ENCODE measurements at places on chromosomes 5 and 9.

DNA sequence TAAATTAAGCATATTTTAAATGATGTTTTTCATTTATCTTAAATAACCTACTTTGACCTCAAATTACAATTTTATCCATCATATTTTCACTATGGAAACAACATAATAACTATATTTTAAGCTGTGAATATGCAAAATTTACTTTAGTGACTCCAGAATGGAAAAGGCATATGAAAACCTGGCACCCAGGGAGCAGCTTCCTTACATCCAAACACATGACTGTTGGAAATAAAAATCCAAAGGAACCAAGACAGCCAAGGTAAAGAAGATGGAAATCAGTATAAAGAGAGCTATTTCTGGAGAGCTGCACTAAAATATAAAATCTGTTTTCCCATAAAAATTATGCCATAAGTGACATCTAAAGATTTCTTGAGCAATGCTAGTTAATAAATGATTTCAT is 140.3 kb upstream of the FTMT start:
- DNase-seq: no peak

DNA sequence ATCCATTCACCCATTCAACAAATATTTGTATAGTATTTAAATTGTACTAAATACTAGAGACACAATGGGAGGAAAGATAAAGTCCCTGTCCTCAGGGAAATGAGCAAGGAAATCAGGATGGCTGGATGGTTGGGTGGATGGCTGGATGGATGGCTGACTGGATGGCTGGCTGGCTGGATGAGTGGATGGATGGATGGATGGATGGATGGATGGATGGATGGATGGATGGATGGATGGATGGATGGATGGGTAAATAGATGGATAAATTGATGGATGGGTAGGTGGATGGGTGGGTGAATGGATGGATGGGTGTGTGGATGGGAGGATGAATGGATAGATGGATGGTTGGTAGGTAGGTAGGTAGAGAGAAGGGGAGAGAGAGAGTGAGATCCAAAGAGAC is 41.5 kb upstream of the WWC1 start:
- no peak for DNase-seq

GRCh38 chr9:118273048-118273447 is 568.8 kb downstream of the TLR4 start:
- DNase-seq: no peak

DNA sequence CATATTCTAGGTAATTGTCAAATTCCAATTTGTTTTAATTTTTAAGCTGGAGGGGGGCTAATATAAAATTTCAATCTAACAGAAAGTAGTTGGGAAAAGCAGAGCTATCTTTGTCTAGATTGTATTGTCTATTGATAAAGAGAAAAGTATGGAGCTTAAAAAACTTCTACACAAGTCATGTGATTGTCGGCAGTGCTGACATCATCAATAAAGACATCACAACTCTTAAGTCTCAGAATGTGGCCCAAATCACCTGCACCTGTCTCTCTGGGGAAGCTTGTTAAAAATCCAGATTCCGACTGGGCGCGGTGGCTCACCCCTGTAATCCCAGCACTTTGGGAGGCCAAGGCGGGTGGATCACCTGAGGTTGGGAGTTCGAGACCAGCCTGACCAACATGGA is 333.8 kb downstream of the RASEF start:
- no peak for DNase-seq

GRCh38 chr5:140339636-140340035 is 6.8 kb downstream of the HBEGF start:
- DNase-seq: no peak

DNA sequence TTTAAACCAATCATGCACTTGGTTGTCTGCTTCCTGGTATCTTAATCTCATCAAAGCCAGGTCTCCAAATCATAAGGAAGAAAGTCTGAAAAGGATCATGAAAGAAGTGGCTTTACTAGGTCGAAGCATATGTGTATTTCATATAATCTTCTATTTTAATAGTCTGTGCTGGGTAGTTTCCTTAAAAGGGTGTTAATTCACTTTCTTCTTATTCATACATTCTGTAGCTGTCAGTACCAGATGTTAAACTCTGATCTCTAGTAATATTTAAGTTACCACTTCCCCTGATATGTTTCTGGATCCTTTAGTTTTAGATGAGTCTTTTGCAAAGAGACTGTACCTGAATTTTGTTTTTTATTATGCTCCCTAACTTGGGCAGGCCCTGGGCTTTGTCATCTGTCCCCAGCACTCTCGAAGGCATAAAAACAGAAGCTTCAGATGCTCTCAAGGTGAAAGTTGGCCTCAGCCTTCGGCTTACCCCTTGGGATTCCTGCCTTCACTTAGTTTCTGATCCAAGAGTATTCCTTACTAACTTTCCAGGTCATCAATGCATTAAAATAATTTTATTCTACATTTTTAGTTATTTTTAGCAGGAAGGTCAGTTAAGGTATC is 15.0 kb upstream of the LNPEP start:
- no peak for DNase-seq

GRCh38 chr9:101311758-101312420 is 72.9 kb downstream of the BAAT start:
- no peak for DNase-seq

- DNase-seq: peak; percentile 72
Measured at GRCh38 chr5:174323878-174324281, 278.4 kb downstream of the NSG2 start.

DNA sequence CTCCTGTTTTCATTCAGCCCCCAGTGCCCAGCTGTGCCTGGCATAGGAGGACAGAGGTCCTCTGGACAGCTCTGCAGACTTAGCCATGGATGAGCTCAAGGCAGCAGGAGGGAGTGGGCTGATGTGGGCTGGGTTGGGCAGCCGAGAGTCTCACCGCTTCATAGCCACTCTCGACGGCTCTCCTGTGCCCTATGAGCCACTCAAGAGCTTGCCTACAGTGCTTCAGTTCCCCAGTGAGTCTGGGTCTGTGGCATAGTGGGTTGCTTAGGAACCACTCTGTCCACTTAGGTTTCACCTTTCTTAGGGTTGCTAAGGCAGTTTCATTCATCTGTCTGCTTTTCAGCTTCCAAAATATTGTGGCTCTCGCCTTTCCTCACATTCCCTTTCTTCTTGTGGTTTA is 296.8 kb downstream of the ICE1 start:
- no peak for DNase-seq

- no peak for DNase-seq
Measured at GRCh38 chr9:27954858-27955257, 381.6 kb upstream of the C9orf72 start.

- no peak for DNase-seq
Measured at GRCh38 chr9:16029046-16029615, 476.3 kb downstream of the CCDC171 start.

DNA sequence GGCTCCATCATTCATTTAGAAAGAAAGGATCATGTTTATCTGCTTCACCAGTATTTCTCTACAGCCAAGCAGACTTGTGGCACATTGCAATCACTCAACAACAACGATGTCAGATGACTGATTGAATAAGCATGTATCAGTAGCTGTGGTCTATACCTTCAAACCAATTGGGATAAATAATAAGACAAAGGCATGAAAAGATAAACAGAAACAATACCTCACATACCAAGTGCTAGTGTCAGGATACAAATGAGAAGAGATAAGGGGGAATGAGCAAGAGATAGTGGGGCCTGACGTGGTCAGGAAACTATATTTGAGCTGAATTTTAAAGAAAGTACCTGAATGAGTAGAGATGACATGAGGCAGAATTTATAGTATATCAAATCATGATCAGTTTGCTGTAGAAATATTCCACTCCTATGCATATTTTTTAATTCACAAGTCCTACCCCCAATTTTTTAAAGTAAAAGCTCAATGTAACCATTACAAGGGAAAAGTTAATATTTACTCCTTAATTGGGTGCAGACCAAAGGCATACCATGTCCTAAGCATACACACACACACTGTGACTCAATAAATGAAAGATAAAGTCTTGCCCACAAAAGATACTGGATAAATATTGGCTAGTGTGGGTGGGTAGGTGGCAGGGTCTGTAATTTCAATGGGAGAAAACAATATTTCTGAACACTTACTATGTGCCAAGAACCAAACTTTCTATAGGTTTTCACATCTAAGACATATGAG is 284.5 kb downstream of the SPOCK1 start:
- no peak for DNase-seq

DNA sequence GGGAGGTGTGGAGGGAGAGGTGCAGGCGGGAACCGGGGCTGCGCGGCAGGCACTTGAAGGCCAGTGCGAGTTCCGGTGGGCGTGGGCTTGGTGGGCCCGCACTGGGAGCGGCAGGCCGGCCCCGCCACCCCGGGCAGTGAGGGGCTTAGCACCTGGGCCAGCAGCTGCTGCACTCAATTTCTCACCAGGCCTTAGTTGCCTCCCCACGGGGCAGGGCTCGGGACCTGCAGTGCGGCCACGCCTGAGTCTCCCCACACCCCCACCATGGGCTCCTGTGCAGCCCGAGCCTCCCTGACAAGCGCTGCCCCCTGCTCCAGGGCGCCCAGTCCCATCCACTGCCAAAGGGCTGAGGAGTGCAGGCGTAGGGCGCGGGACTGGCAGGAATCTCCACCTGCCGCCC is 284.5 kb downstream of the DEPDC1B start:
- DNase-seq: no peak

DNA sequence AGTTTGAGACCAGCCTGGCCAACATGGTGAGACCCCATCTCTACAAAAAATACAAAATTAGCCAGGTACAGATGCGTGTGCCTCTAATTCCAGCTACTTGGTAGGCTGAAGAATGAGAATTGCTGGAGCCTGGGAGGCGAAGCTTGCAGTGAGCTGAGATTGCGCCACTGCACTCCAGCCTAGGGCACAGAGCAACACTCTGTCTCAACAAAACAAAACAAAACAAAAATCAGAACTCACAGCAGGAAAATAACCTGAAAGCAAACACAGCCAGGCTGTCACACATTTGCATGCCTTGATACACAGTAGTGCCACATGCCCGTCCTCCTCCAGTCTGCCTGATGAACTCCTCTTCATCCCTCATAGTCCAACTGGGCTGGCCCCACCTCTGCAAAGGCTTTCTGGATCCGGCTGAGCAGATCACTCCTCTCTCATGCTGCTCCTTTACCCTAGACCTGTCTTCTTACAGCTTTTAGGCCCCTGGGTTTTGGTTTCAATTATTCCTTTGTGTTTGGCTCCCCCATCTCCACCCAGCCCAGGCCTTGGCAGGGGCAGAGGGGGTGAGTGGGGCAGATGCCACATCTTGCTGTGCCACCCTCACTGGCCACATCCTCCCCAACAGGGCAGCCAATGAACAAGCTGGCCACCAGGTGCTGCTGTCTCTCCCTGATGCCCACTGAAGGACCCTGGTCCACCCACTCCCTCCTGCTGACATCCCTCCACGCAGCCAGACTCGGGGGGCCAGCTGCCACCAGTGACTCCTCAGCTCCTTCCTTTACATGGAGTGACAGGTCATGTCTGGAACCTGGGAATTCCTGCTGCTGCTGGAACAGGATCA is 62.0 kb upstream of the GGTA1 start:
- DNase-seq: no peak

GRCh38 chr9:36718612-36719011 is 145.9 kb downstream of the MELK start:
- no peak for DNase-seq

DNA sequence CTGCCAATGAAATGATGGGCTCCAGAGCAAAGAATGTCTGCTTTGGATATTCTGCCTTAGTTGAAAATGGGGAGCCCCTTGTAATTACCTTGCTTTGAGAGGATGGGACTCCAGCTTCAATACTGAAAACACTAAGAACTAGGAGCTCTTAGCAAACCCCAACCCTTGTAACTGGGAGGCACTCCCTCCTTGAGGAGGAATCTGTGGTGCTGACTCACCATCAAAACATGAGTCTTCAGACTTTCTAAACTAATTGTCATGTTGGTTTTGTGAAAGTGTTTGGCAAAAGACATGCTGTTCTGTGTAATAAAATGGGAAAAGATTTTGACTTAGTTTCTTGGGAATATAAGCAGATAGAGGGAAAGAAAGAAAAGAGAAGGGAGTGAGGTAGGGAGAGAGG is 91.9 kb upstream of the PTPRD start:
- DNase-seq: no peak

- DNase-seq: peak; percentile 21
Measured at GRCh38 chr9:76766126-76766525, 1.9 kb downstream of the PCA3 start.

- DNase-seq: no peak
Measured at GRCh38 chr5:72293495-72294055, 26.5 kb downstream of the MRPS27 start.

DNA sequence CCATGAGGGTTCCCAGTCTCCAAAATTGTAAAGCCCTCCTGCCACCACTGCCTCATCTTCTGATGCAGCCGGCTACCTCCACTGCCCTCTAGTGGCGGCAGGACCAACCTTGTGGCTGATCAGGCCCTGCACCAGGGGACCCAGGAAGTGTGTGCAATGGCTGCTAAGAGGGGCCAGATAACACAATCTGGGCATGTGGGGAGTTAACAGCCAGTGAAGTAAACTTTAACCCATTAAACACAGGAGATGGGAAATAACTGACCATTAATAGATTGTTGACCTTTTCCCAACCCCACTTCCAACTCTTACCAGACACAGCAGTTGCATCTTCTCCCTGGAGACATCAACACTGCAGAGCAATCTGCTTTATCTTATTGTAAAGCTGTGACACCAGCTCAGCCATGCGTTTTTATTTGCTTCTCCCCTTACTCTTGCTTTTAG is 63.3 kb downstream of the FREM1 start:
- no peak for DNase-seq

GRCh38 chr9:114085387-114085789 is 7.3 kb upstream of the AMBP start:
- DNase-seq: no peak

DNA sequence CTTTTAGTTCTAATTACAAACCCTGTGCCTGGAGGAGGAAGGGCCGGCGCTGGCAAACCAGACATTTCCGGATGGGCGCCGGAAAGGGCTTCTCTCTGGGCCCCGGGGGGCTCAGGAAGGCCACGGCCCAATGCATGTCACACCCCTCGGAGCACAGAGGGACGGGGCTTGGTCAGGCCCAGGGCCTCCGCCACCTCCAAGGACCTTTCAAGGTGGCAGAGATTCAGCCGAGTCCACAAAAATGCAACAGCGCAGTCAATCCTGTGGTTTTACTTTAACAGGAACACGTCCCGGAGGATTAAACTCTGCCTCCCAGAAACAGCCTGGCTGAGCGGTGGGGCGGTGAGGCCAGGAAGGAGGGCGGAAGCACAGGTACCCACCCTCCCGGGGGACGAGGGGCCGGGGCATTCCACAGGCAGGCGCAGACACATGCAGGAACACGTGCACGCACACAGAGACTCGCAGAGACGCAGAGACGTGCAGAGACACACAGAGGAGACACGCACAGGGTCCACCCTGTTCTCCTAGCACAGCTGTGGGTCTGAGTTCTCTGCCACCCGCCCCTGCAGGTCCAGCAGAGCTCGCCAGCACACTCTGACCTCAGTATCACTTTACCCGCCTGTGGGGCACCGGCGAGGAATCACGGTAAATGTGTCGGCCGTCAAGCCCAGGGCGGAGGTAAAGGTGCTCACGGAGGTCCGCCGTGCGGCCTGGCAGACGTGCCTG is 23.0 kb downstream of the SLC9A3 start:
- DNase-seq: no peak

- DNase-seq: no peak
Measured at GRCh38 chr9:31715250-31715649, 669.2 kb upstream of the ACO1 start.
